ENCODE measurements at places on chromosomes 12 and 14. TPM values are rescaled to one million over a fixed set of nuclear protein-coding genes. Genes with fewer than 3 reads are reported as not detected.

DNA sequence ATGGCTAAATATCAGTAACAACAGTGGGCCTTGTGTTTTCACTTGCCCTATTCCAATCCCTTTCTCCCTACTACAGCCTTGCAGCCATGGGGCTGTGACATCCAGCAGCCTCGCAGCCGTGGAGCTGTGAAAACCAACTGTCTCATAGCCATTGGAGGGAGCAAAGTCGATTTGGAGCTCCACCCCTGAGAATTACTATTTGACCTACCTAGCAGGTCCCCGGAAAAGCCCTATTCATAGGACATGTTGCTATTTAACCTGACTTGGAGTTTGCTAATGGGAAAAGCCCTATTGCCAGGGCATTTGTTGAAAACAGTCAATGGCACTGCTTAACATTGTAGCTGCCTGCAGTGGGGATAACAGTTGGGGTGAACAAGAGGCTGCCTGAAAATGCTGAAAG, 33.3 kb downstream of the ERG28 start:
- no peak for DNase-seq

DNA sequence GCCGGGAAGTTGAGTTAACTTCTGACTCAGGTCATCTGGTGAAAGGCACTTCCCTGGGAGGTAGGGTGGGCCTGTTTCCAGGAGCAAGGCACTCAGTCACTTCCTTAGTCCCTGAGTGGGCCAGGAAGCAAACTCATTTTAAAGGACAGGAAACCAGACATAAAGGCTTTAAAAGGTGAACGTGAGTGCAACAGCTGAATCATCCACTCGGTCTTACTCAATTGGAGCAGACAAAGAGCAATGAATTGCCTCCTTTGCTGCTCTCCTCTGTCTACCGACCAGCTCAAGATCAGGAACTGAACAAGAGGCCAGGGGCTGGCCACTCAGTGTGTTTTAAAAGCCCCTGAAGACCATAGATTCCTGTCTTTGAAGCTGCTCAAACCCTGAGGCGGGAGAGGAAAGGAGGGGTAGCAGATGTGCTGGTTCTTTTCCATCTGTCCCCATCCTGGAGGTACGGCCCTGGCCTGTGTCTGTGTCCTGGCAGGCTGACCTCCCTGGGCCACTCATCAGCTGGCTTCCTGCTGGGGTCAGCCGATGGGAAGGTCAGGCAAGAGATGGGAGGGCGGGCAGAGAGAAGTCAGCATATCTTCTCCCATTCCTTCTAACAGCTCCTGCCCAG, 148.9 kb downstream of the PPM1H start:
- peak; percentile 23 for DNase-seq

The TPPP2 gene
- total RNA-seq, result not detected

The STON2 gene
- not detected for total RNA-seq
